Stimulated activated CD8-positive, alpha-beta memory T cell treated with anti-CD3 and anti-CD28 coated beads, Interleukin-4, amount 100 ng/mL, for 4 hours (primary cell): ENCODE measurements at places on chromosomes 7 and 10.

DNA sequence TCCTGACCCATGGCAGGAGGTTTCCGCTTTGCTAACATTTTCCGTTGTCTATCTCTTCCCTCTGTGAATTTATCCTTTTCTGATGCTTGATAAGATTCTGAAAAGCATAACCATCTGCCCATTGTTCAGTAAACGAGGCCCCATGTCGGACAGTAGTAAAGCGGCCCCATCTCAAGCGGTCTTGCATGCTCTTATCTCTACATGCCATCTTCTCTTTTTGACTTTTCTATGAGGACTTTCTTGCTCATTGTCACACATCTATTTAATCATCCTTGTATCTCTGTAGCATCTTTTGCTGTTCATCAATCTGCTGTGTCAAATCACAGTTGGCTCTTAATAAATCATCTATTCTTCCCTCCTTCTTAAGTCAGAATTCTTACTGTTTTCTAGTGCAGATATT lies 37.6 kb downstream of the ZNF248 start:
- no peak for DNase-seq

DNA sequence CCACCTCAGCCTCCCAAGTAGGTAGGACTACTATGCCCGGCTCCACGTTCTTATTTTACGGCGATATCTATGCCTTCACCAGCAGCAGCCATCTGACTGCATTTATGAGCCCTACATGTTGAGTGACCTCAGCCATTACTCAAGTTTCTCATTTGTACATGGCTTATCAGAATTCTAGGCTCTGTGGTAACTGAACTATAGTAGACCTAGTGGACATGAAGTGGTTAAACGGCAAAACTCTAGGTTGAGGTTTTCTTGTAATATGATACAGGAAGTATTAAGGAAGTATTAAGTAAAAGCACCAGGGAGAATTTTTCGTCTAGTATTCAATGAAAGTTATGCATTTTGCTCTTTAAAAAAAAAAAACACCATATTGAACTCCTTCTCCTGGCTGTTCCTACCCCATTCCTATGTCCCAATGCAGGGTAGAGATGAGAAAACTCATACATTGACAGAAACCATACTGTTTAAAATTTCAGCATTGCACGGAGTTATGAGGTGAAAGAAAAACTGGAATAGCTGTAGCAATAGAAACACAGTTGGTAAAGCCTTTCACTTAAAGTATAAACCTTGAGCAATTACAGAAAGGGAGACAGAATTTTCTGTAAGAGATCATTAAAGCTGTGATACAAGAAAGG lies 39.8 kb upstream of the EPC1 start:
- DNase-seq = no peak

GRCh38 chr10:110501142-110501937 lies 3.6 kb downstream of the DUSP5 start:
- no peak for DNase-seq

- DNase-seq = no peak
These were observed 38.1 kb downstream of the KIAA1549 start for GRCh38 chr7:138943061-138943460.

- no peak for DNase-seq
These were observed 237.4 kb downstream of the BAMBI start for GRCh38 chr10:28914701-28915100.

GRCh38 chr10:98170249-98171117 lies 36.0 kb downstream of the R3HCC1L start:
- no peak for DNase-seq

DNA sequence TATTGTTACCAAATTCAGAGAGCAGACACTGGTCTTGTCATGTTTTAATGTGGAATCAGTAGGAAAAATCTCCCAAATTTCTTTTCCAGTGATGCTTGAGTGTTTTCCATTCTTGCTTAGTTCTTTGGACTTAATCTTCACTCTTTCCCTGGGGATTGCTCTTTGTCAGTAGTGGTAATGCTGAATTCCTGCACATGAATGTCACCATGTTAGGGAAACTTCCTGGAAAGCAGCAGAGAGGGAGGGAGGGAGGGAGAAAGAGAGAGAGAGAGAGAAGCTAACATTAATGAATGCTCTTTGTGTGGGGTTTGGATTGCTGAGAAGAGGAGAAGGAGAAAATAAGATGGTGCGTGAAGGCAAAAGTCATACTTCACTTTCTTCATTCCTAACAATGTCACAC lies 295.3 kb upstream of the COBL start:
- DNase-seq = no peak

- DNase-seq = no peak
These were observed 152.7 kb downstream of the GLI3 start for GRCh38 chr7:42084263-42084662.

DNA sequence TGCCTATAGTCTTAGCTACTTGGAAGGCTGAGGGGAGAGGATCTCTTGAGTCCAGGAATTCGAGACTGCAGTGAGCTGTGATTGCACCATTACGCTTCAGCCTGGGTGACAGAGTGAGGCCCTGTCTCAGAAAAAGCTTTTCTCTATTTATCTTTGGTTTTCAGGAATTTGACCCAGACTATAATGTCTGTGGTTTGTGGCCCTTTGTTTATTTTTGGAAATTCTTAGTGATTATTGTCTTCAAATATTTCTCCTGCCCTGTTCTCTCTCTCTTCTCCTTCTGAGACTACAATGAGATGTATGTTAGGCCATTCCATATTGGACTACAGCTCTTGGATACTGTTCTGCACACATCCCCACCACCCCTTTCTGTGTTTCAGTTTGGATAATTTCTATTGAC lies 4.7 kb downstream of the MUC12 start:
- DNase-seq = no peak

GRCh38 chr7:130162196-130162595 lies 43.0 kb downstream of the TMEM209 start:
- no peak for DNase-seq

- DNase-seq = no peak
These were observed 26.4 kb downstream of the BMPR1A start for GRCh38 chr10:86782701-86783418.

DNA sequence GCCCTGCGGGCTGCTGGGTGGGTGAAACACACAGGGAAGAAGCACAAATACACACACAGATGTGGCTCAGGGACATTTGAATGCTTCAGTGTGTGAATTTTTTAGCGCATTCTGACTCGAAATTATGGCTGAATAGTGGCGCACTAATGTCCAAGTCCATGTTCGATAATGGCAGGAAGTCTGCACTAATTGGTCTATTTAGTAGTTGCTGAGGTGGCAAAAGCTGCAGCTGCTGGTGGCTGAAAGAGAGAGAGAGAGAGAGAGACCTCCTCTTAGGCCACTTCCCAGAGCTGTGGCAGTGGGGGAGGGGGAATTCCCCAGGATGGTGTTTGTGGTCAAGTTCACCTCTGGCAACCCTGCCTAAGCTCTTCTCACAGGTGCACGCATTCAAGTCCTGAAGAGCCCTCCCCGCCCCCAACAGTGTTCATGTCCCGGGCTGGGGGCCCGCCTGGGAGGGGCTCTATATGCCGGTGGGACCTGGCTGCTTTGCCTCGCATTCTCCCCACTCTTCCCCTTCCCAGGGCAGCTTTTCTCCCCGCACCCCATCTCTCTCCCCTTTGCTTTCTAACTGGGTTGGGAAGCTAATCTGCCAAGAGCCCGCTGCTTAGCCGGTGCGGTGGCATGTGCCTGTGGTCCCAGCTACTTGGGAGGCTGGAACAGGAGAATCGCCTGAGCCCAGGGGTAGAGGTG lies 6.0 kb upstream of the MNX1 start:
- no peak for DNase-seq

DNA sequence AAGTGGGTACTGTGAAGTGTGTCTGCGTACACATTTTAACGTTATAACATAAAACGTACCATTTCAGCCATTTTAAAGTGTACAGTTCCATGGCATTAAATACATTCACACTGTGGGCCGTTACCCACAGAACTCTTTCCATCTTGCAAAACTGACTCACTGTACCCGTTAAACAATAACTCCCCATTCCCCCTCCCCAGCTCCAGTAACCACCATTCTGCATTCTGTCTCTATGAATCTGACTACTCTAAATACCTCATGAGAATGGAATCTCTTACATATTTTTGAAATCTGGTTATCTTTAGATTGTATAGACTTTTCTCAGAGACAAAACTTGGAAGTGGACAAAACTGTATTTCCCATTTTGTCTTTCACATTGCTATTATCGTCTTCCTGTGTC lies 9.3 kb downstream of the ARL3 start:
- no peak for DNase-seq

DNA sequence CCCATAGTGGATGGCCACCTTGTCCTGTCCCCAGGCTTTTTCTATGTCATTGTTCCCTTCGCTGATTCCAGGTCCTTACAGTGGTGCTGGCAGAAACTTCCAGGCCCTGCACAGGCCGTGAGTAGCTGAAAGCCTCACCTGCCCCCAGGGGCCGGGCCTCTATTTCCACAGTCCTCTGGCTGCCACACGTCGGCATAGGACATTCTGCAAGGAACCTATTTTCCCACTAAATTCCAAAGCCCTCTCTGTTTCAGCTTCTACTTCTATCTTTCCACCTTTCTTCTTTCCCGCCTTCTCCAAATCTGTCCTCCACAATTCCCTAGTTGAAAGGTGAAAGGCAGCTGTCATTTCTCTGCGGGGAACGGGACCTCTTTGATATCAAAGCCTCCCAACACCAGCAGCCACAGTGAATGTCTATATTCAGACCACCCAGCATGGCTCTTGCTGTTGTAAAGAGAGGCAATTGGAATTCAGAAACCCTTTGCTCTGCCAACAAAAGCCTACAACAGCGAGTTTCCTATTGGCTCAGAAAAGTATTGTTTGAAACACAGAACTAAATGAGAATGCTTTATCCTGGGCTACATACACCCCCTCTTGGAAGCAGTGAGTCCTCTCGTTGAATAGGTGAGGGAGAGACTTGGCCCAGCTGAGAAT lies 607.7 kb downstream of the GALNT17 start:
- DNase-seq = no peak

DNA sequence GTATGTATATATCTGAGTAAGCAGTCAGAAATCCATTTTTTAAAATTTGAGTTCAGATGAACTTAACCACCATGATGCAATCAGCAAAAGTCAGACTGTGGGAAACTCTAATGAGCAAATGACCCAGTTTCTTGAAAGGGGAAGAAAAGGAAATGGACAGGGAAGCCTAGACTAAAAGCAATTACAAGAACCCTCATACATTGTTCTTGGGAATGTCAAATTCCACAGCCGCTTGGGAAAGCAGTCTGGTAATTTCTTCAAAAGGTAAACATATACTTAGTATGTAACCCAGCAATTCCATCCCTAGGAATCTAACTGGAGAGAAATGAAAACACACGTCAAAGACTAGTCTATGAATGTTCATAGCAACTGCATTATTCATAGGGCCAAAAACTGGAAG lies 16.4 kb upstream of the FOXK1 start:
- no peak for DNase-seq

- no peak for DNase-seq
These were observed 1.6 kb downstream of the CDK14 start for GRCh38 chr7:90597563-90598253.

GRCh38 chr10:110893559-110894179 lies 21.9 kb downstream of the PDCD4 start:
- DNase-seq = no peak

DNA sequence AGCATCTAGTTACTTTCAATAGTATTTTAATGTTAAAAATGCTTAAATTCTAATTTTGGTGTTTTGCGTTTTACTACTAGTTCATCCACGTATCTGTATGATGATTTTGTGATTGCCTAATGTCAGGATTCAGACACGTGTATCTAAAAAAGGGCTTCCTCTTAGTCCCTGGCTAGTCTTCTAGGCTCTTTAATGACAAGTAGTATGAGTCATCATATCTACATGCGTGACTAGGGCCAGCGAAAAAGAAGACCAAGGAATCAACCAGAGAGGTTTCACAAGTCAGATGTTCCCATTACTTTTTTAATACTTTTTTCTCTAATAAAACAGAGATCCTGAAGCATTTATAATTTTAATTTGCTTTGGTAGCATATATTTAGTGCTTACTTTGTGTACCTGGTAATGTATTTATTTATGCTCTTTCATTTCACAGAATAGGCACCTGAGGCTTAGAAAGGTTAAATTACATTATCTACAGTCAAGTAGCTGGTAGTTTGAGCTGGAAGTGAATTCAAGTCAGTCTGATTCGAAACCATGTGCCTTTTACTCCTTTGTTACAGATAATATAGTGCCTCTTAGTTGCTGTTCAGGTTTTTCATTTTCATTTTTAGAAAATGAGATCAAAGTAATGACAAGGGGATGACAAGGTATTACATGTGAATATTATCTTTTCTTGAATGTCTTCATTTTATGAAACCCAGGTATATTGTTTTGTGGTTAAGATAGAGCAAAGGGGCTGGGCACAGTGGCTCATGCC lies 140.3 kb downstream of the FOXP2 start:
- DNase-seq = no peak

DNA sequence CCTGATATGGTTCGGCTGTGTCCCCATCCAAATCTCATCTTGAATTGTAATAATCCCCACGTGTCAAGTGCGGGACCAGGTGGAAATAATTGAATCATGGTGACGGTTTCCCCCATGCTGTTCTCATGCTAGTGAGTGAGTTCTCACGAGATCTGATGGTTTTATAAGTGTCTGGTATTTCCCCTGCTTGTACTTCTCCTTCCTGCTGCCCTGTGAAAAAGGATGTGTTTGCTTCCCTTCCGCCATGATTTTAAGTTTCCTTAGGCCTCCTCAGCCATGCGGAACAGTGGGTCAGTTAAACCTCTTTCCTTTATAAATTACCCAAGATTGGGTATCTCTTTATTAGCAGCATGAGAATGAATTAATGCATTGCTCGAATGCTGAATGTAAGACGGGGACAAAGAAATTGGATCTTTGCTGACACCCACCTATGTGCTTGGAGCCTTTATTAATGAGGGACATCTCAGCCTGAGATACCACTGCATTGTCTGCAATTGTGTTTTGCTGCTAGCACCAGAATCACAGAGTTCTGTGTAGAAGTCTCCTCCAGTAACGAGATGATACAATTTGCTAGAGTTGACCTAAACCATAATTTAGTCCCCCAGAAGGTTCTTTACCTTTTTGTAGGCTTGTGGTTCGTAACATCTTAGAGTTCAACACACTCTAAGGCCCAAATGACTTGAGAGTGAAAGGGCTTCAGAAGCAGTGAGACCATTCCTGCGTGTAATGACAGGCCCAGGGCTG lies 28.6 kb downstream of the SLC35B4 start:
- DNase-seq = no peak

DNA sequence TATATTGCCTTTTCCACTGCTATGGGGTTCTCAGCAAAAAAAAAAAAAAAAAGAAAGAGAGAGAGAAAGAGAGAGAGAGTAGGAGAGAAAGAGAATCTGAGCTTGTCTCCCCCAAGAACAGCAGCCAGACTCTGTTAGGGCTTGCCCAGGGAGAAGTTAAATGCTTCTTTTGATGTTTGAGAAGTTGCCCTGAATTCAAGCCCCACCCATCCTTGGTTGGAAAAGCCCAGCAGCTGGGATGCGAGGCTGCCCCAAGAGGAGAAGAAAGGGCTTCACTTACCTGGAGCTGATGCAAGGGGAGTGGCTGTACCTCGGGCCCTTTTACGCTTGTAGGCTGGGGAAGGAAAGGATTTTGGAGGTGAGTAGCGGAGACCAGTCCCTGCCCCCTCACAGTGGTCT lies 20.9 kb upstream of the MGMT start:
- no peak for DNase-seq

- no peak for DNase-seq
These were observed 5.6 kb downstream of the SNX13 start for GRCh38 chr7:17934612-17935240.
